ENCODE measurements at places on chromosomes 4 and X.

GRCh38 chrX:118552121-118552900, 56.7 kb downstream of the DOCK11 start:
- DNase-seq, result no peak

DNA sequence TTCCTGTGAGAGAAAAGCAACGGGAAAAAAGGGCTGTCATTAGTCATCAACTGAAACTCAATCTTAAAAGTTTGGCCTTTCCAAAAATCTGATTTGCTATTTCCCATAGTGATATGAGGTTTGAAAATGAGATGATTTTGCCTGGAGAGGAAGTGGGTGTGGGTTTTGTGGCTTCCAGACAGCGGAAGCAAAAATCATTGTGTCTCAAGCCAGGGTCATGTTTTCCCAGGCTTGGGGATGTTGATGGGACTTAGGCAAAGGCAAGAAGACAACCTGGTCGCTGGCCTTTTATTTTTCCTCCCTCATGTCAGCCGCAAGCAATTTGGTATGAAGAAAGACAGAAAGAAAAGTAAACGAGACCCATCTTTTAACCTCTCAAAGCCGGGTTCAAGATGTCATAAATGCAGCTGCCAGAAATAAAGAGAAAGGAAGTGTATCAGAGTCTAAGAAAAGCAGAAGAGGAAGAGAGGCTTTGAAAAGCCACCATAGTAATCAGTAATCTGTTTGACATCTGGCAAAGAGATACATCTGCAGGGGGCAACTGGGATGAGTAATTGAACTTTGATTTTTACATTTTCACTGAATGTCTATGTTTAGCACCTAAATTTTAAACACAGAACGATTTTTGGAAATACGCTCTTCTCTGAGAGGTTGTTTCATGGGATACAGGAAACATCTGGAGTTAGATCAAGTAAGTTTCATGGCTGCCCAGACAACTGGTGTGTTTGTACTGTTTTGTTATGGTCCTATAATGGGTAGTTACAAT, 521.6 kb upstream of the SLIT2 start:
- DNase-seq, result no peak

GRCh38 chr4:94583914-94584641, 132.3 kb downstream of the PDLIM5 start:
- DNase-seq, result no peak

- DNase-seq, result no peak
Observed at GRCh38 chrX:101232316-101232715, 12.7 kb downstream of the DRP2 start.

DNA sequence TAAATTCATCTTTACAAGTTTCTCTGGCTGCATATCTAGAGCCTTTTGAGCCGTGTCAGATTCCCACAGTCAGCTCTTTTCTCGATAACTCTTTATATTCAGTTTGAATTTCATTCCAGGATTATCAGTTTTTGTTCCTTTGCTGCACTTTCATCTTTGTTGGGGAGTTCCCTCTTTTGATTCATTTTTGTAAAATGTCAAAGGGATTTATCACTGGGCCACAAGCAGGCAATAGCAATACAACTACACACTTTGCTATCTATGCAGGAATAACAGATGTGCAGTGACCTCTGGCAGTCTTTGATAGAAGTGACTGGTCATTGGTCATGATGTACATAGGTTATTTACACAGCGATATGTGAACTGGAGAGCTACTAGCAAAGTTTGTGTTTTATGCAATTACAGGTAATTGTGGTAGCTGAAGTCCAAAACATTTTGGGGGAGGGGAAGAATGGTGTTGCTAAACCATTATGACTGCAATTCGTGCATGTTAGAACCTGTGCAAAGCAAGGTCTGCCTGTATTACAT, 43.8 kb downstream of the HPGDS start:
- DNase-seq, result no peak

GRCh38 chr4:20359692-20360091, 108.0 kb downstream of the SLIT2 start:
- no peak for DNase-seq

DNA sequence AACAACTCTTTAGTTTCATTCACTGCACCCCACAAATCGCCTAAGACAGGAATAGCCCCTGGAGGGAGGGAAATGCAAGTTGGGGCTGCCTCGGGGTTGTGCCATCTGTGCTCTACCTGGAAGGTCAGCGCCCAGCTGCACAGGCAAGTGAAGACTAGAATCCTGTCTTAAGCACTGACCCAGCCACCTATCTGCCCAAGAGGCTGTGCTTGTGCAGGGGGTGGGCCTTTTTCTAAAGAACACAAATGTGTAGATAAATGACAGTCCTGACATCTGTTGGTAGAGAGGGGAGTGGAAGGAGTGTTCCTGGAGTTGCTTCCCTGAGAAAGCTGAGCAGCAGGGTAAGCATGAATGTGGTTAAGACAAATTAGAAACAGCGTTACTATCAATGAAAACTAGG, 15.7 kb downstream of the ZNF518B start:
- no peak for DNase-seq

DNA sequence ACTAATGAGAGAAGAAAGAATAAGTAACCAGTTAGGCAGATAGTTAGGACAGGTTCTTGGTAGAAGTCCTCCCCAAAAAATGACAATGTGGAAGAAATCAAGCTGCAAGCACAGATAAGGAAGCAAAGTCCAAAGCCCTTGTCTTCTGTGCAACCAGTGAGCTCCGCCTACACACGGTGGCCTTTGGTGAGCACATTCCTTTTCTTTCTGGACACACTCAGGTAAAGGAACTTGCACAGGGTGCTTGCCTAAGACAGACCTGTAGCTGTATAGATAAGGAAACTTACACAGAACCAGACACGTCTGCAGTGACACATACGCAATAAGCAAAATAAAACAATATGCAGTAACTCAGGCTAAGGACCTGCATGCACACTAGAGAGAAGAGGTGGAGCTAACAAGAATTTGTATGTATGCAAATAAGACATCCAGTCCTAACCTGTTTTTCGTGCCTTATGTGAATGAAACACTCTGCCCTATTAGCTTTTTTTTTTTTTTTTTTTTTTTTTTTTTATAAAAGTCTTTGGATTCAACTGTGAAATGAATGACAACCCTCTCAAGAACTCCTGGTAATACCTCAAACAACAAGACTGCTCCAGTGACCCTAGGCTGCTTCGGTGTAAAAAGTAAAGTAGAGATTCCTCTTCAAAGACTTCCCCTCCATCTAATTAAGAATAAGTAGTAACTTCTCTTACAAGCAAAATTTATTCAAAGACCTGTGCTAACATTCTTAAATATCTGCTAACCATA, 48.8 kb downstream of the UGT2B10 start:
- no peak for DNase-seq

GRCh38 chr4:182280436-182281111, 37.4 kb downstream of the TENM3 start:
- no peak for DNase-seq

DNA sequence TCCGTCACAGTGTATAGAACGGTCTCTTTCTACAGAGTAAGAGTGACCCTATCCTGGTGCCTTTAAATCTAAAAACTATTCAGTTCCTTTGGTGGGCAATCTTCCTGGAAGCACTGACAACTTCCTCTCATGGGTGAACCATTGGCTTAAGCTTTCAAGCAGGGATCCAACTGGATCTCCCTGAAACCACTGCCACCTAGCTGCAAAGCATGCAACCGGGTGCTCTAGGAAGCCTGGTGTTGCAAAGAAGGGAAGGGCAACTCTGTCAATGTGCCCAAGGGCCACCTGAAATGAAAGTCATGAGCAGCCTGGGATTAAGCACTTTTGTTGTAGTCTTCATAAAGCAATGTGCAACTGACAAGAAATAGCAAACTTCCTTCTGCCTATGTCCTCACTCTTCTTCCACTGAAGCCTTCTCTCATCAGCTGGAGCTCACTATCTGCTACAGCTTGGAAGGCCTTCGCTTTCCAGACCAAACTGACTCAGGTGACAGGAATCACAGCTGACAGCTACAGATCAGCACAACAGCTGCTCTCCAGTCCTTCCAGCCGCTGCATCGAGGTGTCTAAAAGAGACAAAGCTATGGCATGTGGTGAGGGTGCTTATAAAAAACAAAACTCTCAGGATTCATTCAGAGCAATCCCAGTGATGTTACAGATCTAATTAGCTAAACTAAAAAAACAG, 46.1 kb downstream of the SETD7 start:
- DNase-seq, result no peak

GRCh38 chr4:29453303-29453820, 1266.8 kb upstream of the PCDH7 start:
- no peak for DNase-seq

GRCh38 chr4:7480423-7480822, 45.7 kb upstream of the PSAPL1 start:
- no peak for DNase-seq

DNA sequence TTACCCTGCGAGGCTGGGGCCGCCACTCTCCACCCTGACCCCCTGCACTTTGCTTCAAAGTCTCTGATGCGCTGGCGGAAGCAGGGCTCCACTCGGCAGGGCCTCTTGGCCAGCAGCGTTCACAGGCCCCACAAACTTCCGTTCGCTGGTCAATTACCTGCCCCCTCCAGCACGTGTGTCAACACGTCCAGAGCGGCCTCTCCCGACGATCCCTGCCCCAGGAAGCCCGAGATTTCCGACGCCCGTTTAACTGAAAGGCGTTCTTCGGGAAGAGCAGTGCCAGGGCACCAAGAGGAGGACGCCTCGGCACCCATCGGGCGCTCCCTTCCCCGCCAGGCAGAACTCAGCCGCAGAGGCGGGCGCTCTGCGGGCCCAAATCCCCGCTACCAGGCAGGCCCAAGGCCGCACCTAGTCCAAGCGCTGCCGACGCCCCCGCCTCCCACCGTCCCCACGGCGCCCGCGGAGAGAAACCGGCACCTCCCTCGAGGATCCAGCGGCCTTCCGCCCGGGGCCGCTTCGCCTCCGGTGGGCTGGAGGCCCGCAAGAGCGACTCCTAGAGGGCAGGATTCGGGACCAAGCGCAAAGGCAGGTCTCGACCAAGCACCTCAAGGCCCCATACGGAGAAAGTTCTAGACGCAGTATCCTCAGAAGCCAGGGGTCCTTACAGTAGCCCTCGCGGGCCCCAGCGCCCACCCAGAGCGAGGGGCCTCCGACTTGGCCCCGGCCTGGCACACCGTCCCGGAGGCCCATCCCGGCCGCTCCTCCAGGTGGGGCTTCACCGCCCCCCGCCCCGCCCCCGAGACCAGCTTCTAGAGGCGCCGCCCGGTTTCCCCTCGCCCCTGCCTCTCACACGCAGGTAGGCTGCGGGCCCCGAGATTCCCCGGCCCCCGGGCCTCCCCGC, 586 bp downstream of the BCAP31 start:
- DNase-seq, result peak; percentile 55

DNA sequence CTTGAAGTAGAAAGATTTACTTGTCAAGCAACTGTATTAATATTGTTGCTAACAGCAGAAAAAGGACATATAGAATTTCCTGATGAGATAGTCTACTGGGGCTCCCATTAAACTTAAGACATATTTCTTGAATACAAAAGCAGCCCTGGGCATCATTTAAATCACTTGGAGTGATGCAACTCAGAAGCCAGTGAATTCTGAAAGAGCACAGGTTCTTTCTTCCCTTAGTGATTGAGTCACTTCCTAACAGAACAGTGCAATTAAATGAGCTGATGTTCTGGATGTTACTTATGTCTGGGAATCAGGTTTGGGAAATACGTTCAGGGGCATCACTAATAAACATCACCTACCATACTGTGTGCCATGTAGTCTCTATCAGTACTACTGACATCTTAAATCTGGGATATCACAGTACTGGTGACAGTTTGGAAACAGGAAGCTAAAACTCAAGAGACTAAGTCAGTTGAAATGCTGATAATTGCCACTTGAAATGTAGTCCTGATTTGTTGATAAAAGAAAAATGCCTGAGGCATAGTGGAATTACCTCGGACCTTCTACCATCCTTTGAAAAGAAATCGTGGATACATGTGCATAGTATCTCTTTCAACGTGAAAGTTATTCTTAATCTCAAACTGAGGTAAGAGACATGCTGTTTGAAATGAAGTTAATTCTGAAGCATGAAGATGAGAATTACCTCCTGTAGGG, 249.2 kb upstream of the GPRIN3 start:
- no peak for DNase-seq

GRCh38 chrX:135639066-135639780, 74.2 kb upstream of the CT45A1 start:
- DNase-seq, result no peak

GRCh38 chr4:153904011-153904410, 115.1 kb upstream of the SFRP2 start:
- DNase-seq, result no peak

GRCh38 chr4:55807556-55807955, 12.0 kb upstream of the EXOC1L start:
- no peak for DNase-seq

- DNase-seq, result no peak
Observed at GRCh38 chrX:72713130-72713529, 976 bp downstream of the PHKA1 start.

GRCh38 chrX:41541386-41541785, 94.2 kb downstream of the NYX start:
- DNase-seq, result no peak

- no peak for DNase-seq
Observed at GRCh38 chr4:184347251-184348239, 126.8 kb downstream of the IRF2 start.

- DNase-seq, result no peak
Observed at GRCh38 chr4:12319765-12320164, 891.1 kb upstream of the HS3ST1 start.
